NCI-H69 (cell line): ENCODE measurements at places on chromosomes 12 and 14.
A peak's percentile ranks its signal among the peaks of the same experiment; 100 is the strongest.

DNA sequence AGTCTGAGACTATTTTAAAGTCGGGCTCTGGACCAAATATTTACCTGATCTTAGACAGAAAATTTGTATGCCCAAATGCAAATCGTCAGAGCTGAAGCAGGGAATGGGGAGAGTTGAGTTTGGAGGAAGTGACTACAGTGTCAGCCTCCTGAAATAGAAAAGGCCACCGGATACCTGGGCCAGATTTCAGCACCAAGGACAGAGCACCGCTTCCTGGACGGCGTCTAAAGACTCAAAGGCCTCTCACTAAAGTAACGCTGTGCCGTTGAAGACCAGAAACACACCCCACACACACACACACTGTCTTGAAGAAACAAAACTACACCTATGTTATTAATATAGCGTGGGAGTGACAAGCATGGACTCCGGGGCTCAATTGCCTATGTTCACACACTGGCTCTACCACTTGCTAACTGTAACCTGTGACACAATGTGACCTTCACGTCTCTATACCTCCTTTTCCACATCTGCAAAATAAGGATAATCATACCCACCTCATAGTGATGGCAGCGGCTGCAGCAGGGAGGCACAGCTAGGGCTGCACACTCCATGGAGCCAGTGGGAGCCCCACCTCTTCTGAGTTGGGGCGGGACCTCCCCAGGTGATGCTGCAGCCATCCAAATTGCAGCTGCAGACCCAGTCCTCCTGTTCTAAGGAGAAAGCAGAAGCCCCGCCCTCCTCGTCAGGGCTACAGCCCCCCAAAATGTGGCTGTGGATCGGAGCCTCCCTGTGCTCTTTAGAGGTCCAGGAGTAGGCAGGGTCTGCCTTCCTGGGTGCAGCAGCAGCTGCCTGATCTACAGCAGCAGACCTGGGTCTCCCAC lies 35.6 kb downstream of the KRT76 start:
- no peak for DNase-seq

GRCh38 chr12:6539314-6539682 lies 5.0 kb downstream of the GAPDH start:
- no peak for DNase-seq

DNA sequence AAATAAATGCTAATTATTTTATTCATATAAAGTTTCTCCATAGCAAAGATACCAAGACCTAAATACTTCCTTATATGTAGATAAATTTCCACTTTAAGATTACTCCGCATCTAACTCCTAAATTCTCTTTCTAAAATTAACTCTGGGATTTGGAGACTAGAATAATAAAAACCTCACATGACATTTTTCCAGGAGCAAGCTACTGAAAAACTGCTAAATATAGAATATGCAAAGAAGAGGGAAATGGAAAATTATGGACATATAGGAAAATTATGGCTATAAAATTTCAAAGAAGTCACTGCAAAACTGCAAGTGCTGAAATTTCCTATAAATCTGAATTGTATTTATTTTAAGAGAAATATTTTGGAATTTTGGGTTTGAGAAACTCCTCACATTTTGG lies 186.2 kb downstream of the DUSP6 start:
- DNase-seq: no peak

DNA sequence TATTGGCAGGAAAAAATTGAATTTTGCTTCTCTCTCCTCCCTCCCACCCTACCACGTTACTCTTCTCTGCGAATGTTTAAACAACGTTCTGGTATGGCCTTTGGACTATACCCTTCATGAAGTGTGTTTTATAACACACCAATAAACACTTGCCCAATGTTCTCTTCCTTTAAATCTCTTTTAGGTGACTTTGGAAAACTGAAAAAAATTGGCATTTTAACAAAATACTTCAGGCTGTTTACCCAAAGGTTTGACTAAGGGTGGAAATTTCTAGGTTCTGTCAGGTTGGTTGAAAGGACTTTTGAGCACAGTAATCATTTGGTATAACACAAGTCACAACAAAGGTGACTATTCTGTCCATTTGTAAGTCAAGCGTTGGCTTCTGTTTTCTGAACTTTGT lies 446.8 kb downstream of the AEBP2 start:
- DNase-seq: no peak

DNA sequence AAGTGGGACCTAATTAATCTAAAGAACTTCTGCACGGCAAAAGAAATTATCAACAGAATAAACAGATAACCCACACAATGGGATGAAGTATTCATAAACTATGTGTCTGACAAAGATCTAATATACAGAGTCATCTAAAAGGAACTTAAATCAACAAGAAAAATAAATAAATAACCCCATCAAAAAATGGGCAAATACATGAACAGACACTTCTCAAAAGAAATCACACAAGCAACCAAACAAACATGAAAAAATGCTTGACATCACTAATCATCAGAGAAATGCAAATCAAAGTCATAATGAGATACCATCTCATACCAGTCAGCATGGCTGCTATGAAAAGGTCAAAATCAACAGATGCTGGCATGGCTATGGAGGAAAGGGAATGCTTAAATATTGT lies 466.9 kb downstream of the SOX5 start:
- DNase-seq: no peak

GRCh38 chr12:88360343-88360742 lies 218.2 kb downstream of the TMTC3 start:
- DNase-seq: peak; percentile 45

DNA sequence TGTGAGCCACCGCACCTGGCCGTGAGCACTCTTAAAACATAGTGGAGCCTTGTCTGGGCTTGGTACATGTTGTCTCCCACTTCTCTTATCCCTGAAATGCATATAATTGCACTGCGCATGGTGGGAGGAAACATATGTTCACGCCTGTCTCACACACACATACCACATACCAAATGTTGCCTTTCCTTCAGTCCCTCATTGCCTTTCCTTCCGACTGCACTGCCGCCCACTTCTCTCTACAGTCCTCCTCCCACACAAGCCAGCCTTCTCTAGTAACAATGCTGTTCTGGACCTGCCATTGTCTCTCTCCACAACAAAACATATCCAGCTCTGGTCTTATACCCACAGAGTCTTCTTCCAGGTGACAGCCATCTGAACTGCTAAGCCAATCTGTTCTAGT lies 88.3 kb upstream of the PTHLH start:
- no peak for DNase-seq

DNA sequence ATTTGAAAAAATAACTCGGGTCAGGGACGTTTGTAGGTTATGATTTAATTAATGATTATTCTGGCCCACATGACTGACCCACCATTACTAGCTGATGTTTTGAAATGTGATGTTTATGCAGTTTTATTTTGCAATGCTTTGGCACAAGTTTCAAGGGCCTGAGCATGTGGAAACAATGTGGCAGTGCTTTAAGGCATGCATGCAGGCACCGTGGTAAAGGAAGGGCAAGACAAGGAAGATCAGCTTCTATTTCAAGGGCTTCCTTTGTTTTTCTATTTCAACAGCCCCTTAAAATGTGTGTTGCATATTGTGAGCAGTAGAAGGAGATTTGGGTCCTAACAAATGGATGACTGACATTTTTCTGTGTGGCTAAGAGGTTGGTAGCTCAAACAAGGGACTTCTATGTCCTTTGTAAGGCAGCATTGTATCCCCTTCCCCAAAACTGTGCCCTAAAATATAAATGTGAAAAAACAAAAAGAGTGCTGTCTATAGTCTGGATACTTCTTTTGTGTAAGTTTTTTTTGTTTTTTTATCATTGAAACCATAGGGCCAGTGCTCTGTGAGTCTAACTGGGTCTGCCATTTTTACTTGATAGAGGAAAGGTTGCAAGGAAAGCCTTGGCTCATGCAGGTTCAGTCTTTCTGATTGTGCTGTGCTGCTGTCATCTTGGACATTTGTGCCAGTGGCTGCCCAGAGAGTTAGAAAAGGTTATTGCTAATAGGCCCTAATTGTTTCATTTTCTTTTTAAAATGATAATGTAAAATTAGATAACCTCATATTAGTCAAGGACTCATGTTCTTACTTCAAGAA lies 103.5 kb downstream of the FGD4 start:
- peak; percentile 90 for DNase-seq

DNA sequence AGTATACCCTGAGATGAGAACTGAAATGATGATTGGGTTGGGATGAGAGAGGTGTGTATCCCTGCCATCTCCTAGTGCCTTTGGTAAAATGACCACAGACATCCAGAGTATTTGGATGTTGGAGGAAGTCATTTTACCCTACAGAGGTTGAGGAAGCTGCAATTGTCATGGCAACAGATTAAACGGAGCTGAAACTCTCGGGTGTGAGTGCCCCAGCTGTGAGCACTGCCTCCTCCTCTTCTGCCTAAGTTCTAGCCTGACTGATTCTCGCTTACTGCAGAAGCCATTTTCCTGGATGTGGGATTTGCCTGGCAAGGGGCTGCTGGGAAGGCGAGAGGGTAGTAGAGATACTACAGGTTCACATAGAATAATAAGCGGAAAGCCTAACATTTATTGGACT lies 10.3 kb upstream of the PPP4R4 start:
- DNase-seq: peak; percentile 45

DNA sequence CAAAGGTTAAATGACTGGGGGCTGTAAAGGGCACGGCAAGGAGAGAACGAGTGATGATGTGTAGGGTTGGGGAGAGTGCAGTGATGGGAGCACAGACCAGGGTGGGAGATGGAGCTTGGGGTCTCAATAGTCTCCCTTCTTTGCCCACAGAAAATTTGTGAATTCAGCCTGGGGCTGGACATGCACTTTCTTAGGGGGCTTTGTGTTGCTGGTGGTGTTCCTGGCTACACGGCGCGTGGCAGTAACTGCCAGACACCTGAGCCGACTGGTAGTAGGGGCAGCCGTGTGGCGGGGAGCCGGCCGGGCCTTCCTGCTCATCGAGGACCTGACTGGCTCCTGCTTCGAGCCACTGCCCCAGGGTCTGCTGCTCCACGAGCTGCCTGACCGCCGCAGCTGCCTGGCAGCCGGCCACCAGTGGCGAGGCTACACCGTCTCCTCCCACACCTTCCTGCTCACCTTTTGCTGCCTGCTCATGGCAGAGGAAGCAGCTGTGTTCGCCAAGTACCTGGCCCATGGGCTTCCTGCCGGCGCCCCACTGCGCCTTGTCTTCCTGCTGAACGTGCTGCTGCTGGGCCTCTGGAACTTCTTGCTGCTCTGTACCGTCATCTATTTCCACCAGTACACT lies 1.7 kb downstream of the FITM1 start:
- DNase-seq: peak; percentile 94

DNA sequence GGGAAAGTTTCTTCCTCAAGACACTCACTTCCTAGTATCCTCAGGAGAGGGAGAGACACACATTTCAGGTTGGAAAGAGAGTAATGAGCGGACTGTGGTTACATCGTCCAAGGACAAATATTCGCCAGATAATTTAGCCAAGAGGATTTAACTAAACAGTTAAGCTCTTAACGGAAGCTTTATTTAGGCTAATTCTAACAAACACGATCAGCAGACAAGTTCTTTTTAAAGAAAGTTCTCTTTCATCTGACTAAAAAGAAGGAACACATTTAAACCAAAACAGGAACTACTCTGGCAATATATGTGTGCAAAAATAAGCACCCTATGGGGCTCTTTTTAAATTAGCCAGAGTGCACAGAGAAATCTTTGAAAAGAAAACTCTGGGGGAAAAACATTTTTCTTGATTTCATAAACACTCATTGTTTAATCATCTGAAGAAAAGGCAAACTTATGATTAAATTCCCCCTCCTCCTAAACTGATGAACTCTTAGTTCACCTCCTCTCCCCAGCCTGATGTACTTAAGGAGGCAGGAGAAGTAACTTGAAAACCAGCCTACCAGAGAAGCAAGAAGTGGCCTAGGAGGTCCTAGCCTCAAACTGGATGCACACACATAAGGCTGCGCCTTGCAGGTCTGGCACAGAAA lies 13.3 kb upstream of the BTG1 start:
- no peak for DNase-seq

DNA sequence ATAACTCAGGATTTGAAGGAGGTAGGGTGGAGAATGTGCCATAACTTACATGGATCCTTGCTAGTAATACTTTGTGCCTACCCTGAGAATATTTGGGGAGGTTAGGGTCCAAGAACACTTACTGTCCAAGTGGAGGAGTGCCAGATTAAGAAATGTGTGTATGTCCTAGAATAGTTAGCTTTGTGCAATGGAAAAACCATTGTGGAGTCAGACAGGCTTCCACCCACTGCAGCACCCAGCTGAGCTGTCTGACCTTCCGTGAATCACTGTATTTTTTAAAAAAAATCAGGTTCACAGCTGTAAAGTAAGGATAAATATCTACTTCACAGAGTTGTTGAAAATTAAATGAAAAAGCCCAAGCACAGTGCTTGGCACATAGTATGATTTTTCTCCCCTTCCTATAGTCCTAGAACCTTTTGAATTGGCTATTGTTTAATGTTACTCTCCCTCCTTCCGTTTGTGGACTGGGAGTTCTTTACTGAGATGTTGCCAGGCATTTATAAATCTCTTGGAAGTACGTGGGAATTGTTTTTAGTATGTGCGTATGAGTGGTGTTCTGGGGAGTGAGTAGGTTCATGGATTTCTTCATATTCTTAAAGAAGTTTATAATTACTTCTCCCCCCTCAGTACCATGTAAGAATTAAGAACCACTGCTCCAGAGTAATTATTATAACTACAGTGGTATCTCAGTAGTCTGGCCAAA lies 9.2 kb downstream of the RAB21 start:
- DNase-seq: no peak

GRCh38 chr12:123006977-123007376 lies 26.5 kb downstream of the ARL6IP4 start:
- DNase-seq: no peak

GRCh38 chr14:53927171-53927570 lies 29.5 kb downstream of the BMP4 start:
- no peak for DNase-seq

GRCh38 chr12:3727354-3727753 lies 25.6 kb downstream of the CRACR2A start:
- no peak for DNase-seq

DNA sequence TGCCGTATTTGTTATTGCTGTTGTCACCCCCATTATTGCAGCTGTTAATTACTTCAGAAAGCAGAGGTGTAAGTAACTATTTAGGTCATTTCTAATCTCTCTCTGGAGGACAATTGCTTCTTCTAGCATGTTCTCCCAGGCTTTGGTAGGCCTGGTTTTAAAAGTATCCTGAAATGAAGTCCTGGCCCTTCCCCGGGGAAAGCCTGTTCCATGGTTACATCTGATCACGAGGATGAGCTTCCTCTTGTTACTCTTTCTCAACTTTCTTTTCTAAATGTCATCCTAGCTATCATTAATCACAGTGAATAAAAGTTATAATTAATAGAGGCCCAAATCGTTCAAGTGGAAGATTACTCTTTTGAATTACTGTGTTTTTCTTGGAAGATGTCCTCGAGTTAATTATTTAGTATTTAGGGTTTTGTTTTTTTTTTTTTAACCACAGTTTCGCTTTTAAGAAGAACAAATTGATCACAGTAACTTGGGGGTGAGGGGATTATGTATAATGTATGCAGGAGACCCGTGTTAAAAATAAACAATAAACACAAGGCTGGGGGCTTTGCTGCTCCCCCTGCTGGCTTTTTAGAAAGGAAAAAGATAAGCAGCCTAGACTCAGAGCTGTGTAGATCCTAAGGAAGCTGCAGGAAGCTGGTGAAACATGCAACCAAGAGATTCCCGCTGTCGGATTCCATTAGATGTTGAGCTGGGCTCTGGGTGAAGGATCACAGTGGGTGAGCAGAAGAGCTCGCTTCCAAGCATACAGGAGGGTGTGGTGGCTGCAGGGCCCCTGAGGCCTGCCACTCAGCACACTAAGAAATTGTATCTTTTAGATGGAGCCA lies 420.1 kb downstream of the FUT8 start:
- DNase-seq: peak; percentile 53

GRCh38 chr12:71840231-71840847 lies 780 bp downstream of the TBC1D15 start:
- peak; percentile 38 for DNase-seq
